ENCODE measurements at places on chromosomes 5 and 9.
A peak's percentile ranks its signal among the peaks of the same experiment; 100 is the strongest.

DNA sequence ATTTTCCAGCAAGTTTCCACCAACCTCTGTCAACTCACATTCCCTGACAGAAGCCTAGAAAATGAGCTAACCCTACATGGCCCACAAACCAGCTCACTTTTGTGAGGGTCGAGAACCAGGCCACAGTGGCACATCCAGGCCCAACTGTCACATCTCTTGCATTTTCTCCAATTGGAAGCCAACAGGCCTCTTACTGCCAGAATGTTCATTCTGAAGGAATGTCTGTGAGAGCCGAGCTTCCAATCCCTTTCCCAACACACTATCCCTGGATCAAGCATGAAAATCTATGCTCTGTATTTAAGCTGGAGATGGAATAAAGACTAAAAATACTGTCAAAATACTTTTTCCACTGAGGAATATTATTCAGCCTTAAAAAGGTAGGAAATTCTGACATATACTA is 20.0 kb downstream of the MARCHF3 start:
- no peak for DNase-seq

DNA sequence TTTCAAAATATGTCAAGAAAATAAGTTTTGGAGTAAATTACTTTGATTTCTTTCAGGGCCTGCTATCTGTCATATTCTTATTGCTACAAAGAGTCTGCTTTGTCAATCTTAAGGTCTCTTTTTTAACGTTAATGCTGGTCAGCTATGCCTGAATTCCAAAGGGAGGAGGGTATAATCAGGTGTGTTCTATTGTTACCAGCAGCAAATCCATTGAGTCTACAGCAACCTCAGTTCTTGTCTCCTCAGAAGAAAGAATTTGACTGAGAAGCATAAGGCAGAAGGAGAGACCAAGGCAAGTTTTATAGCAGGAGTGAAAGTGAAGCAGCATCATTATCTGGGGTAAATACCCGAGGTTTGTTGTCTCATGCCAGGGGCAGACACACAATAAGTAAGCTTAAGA is 23.7 kb upstream of the MINAR2 start:
- DNase-seq, result no peak

GRCh38 chr9:93303806-93304573 is 120.1 kb downstream of the WNK2 start:
- no peak for DNase-seq

DNA sequence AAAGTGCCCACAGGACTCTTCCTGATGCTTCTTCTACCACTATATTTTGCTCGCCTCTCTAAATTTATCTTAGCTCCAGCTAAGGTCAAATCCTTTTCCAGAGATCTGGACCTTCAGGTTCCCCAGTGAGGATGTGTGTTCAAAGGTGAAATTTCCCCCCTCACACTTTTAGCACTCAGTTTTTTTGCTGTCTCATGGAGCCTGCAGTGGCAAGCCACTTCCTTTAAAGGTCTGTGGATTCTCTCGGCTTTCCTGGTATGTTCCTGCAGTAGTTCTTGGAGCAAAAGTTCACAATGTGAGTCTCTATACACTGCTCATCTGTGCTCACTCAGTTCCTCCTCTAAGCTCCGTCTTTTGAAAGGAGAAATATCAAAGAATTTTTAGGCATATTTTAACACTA is 181.4 kb downstream of the LURAP1L start:
- no peak for DNase-seq

GRCh38 chr9:130327070-130327780 is 61.7 kb downstream of the HMCN2 start:
- peak; percentile 35 for DNase-seq

DNA sequence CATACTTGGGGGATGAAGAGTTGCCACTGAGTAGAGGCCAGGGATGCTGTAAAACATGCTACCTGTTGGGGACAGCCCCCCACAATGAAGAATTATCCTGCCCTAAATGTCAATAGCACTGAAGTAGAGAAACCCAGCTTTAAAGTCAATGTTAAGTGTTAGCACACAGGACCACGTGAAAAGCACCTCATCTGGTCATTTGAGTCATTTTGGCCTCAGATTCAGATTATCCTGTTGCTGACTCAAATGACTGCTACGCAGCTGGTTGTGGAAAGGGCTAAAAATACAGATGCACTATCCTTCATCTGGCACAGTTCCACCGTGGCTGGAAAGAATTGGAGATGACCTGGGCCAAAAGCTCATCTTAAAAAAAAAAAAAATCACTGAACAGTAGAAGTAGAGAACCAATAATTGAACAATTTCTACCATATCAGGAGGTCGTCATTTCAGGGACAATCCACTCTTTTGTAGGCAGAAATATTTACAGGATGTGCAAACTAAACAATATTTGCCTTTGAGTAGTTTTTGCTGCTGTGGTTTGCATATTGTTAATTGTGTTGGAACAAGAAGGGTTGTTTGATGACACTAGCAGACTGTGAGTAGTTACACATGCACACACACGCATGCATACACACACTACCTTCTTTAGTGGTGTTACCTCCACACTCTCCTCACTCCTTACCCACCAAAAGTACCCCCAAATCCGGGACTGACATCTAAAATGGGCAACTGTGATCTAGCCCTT is 195.3 kb upstream of the KLF9 start:
- DNase-seq, result no peak

DNA sequence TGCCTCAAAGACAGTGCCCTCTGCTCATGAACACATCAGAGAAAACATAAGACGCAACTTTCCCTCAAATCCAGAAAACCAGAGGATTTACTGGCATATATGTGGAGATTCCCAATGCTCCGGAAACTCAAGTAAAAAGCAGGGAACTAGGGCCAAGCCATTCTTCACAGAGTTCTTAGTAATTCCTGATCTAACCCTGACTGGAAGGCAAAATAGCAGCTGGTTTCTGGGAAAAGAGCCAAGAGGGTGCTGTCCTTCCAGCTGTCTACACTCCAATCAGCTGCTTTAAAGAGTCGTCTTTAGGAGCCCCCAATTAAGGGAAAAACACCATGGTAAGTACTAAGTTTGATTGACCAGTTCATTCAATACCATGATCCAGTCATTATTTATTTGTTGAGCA is 49.6 kb downstream of the GNA14 start:
- no peak for DNase-seq

DNA sequence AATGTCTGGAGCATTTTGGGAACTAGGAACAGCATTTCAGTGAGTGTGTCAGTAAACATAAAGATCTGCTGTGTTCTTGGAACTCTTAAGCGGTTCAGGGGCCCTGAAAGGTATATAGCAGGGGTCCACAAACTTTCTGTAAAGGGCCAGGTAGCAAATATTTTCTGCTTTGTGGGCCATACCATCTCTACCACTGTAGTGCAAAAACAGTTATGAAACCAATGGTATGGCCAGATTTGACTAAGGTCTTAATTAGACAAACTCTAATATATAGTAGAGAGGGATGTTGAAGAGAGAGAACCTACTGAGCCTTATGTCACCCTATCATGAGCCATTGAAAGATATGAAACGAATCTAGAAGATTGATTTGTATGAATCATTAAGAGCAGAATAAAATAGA is 5.3 kb downstream of the TNPO1 start:
- no peak for DNase-seq

DNA sequence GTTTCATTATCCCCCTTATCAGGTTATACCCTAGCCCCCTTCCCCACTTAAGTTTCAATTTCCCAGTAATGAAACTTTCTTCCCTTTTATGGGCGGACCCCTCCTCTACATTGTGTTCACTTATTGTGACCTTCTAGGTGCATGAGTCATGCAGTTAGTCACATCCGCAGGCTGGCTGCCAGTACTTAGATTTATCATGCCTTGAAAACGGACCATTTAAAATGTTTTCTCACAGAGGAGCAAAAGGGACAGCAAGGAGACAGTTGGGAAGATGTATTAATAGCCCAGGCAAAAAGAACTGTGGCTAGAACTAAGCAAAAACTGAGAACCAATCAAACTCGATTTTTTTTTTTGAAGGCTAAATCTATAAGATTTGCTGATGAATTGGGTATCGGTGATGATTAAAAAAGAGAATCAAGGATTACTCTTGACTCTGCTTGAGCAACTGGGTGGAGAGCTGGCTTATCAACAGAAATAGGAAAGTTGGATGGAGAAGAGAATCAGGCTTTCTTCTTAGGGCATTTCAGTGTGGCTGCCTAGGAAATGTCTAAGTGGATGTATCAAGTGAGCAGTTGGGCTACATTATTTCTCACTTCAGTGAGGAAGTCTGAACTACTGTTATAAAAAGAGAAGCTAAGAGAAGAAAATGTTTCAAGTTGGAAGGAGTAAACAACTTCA is 615.0 kb downstream of the HINT1 start:
- no peak for DNase-seq

- DNase-seq, result no peak
Measured at GRCh38 chr5:142287973-142288313, 36.9 kb downstream of the SPRY4 start.

DNA sequence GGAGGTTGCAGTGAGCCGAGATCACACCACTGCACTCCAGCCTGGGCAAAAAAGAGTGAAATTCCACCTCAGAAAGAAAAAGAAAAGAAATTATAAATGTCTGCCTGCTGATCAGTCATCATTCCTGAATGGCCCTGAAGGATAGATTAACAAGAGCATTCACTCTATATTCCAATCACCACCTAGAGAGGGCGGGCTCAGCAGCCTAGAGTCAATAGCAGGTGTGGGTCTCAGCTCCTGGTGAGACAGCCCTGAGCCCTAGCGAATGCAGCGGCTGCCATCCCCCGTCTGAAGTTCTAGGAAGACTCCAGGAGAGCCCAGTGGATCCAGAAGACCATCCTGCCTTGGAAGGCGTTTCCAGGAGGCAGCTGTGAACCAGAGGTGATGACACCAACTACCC is 12.0 kb downstream of the FBP1 start:
- no peak for DNase-seq

DNA sequence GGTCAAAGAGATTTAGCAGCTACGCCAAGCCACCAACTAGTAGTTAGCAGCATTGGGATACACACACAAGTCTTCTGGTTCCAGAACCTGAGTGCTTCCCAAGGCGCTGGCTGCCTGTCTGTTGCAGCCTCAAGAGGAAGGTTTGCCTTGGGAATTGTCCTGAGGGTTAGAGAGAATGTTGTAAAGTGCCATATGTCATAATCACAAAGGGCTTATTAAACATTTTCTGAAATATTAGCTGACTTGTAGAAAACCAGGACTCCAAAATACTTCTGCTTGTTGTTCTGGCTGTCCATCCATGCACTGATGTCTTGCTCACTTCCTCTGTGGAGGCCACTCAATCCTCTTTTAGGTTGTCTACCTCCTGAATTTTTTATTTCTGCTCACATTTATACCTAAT is 46.3 kb downstream of the SLC36A1 start:
- no peak for DNase-seq

All from erythroblast (primary cell).